ENCODE measurements at places on chromosomes 2 and 18.

DNA sequence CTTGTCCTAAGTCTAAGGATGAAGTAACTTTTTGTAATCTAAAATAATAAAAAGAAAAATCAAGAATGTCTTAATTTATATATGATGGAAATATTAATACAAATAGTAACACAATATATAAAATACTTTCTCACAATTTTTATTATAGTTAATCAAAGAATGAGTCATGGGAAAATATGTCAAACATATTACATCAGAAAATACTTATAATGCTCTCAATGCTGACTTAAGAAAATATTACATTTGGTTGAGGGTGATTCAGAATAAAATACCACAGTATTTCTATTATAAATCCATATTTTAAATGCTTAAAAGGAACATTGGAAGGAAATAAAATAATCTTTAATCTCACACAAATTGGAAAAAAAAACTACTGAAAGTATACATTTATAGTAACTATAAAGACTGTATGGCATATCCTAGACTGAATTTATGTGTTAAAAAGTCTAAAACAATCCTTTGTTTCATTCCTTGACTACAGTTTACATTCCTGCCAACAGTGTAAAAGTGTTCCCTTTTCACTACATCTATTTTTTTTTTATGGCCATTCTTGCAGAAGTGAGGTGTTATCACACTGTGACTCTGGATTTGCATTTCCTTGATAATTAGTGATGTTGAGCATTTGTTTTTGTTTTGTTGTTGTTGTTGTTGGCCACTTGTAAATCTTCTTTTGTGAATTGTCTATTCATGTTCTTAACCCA lies 1573.5 kb upstream of the ACVR2A start:
- no peak for DNase-seq

DNA sequence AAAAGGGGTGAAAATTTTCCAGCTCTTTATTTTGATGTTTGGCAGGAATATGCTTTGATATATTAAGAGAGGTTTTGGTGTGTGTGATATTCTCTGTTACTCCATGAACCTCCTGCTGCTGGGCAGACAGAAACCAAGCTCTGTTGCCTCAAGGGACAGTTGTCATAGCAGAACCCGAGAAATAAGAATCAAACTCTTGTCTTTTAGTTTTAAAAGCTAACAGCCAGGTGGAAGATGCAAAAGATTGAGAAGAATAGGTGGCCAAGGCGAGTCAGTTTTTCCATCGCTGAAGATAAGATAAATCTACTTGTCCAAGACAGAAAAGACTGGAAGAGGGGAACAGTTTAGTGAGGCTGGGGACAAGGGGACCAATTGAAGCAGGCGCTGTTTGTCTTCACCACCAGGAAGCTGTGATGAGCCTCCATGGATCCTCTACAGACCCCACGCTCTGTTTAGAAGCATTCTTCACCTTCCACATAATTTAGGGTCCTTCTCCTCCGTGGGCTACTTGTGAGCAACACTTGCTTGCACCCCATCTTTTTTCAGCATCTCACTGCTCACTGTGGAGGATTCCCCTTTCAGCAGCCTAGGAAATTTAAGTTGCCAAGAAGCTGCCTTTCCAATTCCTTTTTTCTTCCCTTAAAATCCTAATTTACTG lies 23.9 kb downstream of the PMAIP1 start:
- peak; percentile 26 for DNase-seq

DNA sequence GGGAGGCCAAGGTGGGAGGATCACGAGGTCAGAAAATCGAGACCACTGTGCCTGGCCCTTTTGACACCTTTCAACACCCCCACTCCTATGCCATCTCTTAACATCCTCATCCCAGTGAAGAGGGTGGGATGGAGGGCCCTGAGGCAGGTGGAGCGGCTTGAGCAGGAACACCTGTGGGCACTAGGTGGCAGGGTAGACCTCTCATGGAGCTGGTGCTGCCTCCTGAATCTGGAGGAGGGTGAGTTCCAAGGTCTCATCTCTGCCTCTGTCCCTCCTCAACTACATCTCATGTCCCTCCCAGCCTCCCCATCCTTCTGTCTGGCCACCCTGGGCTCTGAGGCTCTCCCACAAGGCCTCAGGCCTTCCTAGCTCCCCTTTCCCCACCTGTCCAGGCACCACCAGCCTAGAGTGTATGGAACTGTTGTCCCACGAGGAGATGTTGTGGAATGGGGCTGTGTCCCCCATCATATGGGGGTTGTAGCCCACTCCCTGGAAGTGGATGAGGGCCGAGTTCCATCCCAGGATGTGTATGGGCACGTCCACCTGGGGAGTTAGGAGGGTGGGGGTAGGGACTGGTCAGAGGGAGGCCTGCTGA lies 17.0 kb upstream of the CRYBA2 start:
- peak; percentile 58 for DNase-seq

DNA sequence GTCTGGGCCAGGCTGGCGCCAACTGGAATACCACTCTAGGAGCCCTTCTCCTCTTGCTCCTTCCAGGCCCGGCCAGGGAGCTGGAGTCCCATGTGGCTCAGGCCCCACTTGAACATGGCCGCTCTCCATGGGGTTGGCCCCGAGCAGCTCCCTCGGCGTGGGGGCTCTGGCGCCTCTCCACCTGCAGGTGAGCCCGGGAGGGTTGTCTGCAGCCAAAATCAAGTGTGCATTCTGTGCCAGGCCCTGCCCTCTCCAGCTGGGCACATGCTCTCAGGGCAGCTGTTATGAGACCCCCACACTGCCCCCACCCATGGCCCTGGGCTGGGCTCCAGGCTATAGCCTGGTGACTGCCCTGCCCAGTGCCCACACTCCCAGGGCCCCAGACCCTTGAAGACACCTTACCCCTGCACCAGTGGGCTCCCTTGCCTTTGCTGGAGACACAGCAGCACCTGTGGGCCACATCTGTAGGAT lies 45.8 kb upstream of the HS6ST1 start:
- no peak for DNase-seq

DNA sequence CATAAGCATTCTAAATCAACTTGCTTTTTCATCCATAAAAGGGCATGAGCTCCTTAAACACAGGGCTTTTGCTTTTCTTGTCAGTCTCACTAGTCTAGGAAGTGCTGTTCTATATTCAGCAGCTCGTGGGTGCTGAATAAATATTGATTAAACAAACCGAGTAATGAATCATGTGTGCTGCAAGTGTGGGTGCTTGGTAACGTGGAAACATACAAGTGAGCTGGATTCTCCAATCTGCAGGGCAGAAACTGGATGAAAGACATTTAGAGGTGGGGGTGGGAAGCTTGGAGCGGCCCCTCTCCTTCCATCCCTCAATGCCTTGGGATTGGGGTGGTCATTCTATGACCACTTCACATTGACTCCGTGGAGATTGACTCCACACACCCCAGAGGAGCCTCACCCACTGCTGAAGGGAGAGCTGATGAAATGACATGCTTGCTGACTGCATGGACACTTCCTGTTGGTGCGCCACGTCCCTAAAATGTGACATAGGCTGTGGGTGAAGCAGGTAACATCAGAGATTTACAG lies 114.6 kb downstream of the DOCK10 start:
- DNase-seq: no peak

DNA sequence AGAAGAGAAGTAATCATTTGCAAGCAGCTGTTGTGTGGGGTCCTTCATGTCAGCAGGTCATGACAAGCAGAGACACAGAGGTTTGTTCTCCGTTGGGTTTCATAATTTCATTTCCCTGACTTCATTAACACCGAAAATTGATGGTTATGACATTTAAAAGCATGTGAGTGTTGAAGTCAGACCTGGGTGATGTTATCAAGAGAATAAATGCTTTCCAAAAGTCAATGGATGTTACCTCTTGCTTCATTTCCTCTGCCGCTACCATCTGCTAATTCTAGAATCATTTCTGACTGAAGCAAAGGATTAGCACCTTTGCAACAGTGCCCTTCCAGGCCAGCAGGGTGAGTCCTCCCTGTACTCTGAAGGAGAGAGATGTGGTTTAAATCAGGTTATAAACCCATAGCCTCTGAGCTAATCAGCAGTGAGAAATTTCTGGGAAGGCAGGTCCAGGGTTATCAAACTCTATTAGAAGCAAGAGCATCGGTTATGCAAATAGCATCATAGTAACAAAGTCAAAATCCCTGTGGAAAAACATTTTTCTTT lies 446.2 kb downstream of the PIK3C3 start:
- DNase-seq: no peak

- DNase-seq: peak; percentile 68
Measured at GRCh38 chr2:121830809-121831208, 75.4 kb downstream of the TSN start.

DNA sequence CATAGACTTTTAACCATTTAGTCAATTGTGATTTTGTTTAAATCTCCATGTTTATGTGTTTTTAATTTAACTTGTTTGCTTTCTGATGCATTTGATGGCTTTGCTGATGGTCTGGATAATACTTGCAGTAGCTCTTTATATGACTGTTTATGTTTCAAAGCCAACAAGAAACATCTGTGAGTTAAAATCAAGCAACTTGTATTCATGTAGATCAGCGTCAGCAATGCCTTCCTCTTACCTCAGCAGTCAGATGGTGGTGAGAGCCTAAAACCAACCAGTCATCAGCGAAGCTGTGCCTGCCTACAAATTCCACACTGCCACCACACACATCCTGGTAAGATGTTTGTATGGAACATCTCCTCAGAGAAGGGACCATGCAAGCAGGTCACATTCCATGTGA lies 231.9 kb downstream of the PTGR3 start:
- no peak for DNase-seq

GRCh38 chr2:54455131-54455562 lies 980 bp upstream of the SPTBN1 start:
- no peak for DNase-seq

DNA sequence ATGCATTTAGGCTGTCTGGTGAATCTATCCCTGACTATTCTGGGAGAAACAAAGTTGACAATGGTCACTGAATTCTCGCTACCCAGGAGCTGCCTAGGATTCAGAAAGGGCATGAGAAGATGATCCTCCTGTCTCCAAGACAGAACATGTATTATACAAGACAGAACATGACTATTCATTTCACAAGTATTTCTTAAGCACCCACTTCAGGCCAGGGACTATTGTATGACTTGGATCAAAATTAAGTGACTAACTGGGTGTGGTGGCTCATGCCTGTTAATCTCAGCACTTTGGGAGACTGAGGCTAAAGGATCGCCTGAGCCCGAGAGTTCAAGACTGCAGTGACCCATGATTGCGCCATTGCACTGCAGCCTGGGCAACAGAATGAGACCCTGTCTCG lies 235.8 kb upstream of the RAB12 start:
- no peak for DNase-seq

DNA sequence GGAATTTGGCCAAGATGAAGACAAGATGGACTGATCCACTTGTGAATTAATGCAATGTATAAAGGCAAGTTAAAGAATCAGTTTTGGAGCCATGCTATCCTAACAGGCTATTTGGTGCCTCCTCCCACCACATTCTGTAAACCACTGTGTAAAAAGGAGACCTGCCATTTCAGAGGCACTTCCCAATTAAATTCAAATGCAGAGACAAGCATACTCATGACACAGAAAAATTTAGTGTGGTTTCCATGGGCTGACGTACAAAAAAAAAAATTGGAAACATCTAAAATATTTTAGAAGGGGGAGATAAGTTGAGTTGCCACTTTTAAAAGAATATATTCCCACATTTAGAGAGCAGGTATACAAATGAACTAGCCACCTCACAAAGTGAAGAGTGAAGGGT lies 112.1 kb downstream of the TCF4 start:
- DNase-seq: no peak

GRCh38 chr18:79382681-79383387 lies 12.9 kb upstream of the NFATC1 start:
- DNase-seq: no peak

DNA sequence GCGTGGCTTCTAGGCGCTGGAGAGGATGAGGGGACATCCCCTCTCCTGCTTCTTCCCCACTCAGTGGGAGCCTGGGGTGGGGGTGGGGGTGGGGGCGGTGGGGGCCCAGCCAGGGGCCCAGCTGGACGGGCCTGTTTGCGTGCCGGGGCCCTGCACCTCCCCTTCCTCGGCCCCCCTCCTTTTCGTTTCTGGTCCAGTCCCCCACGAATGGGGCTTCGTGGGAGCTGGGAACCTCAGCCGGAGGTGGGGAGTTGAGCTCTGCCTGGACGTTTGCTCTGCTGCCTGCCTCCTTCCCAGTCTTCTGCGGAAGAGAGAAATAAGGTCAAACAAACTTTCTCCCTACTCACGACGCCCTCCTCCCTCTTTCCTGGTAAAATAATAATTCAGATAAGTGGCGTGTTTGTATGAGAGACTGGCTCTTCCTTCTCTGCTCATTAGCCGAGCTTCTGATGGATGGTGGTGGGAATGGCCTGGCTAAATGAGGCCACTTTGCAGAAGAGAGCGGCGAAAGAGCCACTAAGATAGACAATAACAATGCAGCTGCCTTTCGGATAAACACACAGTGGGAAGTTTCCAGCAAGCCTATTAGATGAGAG lies 782 bp downstream of the MTA3 start:
- DNase-seq: peak; percentile 34

DNA sequence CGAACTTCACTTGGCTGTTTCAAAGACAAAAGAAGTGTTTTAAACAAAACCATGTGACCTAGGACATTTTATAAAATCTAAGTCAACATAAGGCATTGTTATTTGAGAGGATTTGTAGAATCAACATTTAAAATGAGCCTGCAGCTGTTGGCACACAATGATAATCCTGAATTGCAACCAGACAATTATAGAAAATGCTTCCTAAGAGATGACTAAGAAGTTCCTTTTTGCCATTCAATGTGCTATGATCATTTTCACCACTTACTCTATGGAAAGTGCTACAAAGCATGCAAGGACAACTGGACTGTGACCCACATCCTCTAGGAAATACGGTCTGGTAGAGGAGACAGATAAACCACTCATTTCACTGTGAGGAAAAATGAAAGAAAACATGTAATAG lies 246.4 kb downstream of the CDH20 start:
- DNase-seq: no peak

- DNase-seq: no peak
Measured at GRCh38 chr2:233772153-233772552, 6.0 kb upstream of the MROH2A start.

GRCh38 chr2:89829828-89830227 lies 1138.4 kb downstream of the RPIA start:
- DNase-seq: no peak

DNA sequence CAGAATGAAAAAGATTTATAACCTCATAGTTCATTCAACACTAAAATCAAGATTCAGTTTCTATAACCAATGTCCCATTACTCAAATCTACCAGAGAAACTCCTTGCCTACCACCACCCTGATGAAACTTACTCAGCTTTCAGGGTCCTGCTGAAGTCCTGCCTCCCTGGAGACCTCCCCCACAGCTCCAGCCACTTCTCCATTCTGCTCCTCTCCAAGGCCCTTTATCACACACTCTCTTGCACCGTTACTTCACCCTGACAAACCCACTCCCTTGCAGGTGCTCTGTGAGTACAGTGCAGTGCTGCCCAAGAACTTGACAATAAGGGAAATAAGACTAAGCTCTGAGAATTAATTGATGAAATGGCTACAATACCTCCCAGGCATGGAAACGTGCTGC lies 83.5 kb upstream of the CDCA7 start:
- DNase-seq: no peak

- DNase-seq: no peak
Measured at GRCh38 chr2:169012812-169013627, 18.1 kb downstream of the ABCB11 start.

All from SW480 (cell line).